ENCODE measurements at places on chromosomes 12 and 14. TPM values are rescaled to one million over a fixed set of nuclear protein-coding genes. Genes with fewer than 3 reads are reported as not detected.

MYO1H gene
- total RNA-seq: 0.18 TPM

SMCO2 gene
- 0.93 TPM for total RNA-seq

GYS2 gene
- total RNA-seq: 0.66 TPM

KRT81 gene
- total RNA-seq: 0.28 TPM

DNA sequence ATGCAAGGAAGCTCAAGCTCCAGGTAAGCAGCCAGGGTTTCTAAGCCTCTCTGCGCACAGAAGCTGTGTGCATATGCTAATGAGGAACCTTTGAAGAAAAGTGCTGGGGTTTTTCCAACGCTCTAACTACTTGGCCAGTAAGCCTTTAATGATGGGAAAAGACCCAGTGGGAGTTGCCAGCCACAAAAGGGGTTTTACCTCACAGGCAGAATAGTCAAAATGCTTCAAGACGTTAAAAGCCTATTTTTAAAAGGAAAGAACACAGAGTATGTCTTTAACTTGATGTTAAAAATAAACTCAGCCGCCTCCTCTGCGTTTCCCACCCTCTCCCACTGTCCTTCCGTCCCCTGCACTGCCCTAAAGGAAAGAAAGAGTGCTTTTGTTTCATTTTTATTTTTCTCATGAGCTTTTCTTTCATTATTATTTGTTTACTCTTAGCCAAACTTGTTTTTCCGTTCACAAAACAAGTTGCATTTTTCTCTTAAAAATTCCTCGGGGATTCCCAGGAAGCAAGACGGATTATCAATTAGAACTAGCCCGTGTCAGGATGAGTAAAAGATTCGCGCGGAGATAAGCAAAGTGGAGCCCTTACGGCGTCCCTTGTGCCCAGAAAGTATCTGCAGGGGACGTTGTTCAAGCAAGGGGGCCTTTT lies 209.8 kb upstream of the NUDT4 start:
- DNase-seq: peak; percentile 48

- DNase-seq: no peak
Measured at GRCh38 chr12:91561301-91561957, 378.8 kb upstream of the DCN start.

- DNase-seq: no peak
Measured at GRCh38 chr12:43348221-43348620, 203.8 kb downstream of the ADAMTS20 start.

- no peak for DNase-seq
Measured at GRCh38 chr12:22990501-22990900, 365.5 kb downstream of the ETNK1 start.

DNA sequence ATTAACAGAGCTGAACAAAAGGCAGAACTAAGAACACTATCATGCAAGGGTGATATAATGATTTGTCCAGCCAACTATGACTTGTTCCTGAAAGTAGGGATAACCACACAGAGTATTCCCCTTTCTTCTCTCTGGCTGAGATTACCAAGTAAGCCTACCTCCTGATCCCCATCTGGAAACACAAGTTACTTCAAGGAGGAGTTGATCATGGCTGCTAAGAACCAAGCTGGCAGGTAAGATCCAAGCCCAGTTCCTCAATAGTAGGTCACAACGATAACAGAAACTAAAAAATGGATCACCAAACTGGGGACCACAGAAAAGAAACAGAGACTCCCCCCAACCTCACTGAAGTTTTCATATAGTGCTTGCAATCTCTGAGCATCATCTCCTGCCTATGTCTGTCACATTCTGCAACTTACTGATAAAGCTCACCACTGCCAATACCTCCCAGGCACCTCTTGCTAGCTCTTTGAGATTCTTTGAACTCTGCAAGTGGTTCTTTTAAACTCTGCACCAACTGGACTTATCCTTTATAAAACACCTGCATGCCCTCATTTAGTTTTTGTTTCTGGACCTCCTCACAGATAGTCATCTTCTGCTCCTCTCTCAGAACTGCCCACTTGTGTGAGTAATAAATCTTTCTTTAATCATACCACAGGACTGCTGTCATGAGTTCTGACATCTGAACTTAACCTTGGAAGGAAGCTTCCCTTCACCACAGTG lies 76.6 kb downstream of the LRP6 start:
- DNase-seq: no peak

DNA sequence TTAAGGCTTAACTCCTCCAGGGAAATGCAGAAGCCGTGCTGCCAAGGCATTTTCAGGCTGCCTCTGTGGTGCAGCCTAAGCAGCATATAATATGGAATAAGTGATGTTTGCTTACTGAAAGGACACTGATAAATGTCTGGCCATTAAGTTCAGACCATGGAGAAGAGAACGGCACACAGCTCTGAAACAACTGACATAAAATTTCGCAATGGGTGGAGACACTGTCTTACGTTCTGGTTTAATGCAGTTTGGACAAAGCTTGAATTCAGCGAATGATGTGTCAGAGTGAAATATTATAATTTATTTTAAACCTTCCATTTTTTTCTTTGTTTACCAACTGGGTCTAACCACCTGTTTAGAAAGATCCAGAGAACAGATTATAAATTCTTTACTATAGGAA lies 27.2 kb upstream of the NRXN3 start:
- DNase-seq: no peak

DNA sequence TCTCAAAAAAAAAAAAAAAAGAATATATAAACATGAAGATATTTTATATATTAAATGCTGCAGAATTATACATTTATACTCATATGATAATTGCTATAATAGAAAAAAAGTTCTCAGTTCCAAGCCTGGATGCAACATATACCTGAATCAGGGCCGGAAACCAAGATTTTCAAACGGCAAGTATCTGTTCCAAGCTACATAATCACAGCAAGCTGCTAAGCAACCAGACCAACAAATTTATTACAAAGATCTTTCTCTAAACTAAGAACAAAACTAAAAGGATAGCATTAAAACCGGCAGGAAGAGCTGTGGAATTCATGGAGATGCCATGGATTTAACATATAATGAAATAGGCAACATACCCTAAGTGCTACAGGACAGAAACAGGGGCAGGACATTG lies 7.1 kb downstream of the RACGAP1 start:
- DNase-seq: no peak

- no peak for DNase-seq
Measured at GRCh38 chr14:57866199-57866705, 360 bp upstream of the SLC35F4 start.

All from Caco-2 (cell line).